ENCODE measurements at places on chromosomes 5 and 9.

DNA sequence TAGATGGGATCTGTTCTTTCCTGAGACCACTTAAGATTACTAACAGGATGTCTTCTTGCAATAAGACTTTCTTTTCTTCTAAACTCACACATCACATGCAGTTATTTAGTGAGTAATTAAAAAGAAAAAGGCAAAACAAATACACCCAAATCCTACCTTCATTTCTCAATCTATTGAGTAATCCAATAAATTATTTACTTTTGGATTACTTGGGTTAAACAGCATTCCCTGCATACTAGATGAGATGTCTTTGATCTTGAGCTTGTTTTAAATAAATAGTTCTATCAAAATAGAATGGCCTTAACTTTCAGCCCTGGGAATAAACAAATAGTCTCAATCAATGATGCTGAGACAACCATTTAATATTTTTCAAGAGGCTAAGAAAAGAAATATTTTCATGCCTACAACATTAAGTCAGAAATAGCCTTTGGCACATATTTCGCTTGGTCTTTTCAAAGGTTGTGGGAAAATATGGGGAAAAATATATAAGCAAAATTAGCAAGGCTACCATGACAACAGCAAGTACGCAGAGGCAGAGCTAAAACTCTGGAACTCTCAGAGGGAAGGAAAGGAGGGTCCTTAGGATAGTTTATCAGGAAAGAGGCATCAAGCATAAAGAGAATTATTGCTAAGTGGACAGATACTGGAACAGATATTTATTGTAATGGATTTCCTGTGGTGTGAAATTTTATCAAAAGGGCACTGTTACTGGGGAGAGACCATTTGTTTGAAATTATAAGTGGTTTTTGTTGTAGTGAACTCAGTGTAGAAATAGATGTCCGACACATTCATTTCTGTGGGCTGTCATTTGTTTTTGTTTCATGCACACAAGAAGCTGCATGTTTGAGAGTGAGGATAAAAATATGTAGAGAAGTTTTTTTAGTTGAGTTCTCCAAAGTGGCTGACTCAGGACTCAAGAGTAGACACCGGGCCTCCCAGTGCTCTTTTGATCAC is 70.2 kb upstream of the CDH6 start:
- DNase-seq, result no peak

DNA sequence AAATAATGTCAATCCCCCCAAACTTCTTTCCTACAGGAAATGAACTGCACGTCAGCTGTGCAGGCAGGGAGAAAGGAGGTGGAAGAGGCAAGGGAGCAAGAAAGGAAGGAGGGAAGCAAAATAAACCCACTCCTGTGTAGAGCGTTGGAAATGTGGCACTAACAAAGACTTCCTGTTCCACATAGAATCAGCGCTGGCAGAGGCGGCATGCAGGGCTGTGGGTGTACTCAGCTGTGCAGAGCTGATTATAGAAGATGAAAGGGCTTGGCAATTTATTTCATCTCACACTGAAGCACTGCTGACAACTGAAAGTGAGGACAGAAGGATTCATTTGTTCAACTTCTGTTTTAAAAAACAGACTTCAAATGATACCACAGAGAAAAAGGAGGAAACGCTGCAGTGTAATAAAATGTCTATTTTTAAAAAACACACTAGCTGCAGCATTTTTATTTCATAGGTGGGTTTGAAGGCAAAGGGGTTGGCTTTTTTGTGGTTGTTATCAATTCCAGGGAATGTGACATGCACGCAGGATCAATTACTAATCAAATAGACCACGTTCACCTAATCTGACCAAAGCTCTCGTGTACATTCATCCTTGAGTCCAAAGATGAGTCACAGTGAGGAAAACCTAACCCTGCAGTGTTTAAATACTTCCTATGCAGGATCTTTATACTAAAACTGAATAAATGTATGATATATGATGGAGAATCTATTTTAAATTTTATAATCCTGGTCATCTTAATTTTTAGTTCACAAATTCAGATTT is 583.5 kb downstream of the ZNF608 start:
- DNase-seq, result no peak

- DNase-seq, result no peak
These were observed 30.8 kb downstream of the ARHGAP26 start for GRCh38 chr5:142800776-142801494.

GRCh38 chr5:35657877-35658276 is 40.2 kb downstream of the SPEF2 start:
- DNase-seq, result no peak

DNA sequence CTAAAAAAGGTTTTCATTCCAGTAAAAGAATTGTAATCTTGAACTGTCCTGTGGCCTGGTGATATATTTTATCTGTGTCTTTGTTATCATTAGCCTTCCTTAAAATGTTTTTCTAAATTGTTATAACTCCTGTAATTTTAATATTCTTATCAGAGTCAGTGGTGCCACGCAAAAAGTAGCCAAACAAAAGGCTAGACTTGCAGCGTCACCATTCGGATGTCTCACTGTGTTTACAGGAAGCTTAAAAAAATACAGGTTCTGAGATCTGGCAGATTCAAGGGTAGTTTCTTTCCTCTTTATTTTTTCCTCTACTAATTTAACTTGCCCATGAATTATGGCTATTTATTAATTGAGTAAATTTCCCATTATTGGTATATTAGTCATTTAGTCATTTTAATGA is 362.3 kb downstream of the MAT2B start:
- no peak for DNase-seq

- DNase-seq, result no peak
These were observed 296.8 kb downstream of the EBF1 start for GRCh38 chr5:158802941-158803341.

DNA sequence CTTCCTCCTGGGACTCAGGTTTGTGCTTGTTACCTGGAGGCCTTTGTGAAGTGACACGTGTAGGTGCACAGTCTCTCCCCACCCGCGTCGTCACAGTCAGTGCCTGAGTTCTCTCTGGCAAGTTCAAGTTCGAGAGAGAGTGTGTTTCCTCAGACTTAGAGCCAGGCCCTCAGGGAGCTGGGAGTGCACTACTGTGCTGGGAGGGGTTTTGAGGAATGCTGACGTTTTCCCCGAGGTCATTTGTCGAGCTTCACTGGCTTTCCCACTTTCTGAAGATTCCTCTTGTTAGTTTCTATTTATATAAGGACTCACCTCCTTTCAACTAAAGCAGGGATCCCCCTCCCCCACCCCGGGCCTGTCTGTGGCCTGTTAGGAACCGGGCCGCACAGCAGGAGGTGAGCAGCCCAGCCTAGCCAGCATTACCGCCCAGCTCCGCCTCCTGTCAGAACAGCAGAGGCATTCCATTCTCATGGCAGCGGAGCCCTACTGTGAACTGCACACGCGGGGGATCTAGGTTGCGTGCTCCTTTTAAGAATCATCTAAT is 209.2 kb downstream of the DIRAS2 start:
- no peak for DNase-seq

GRCh38 chr9:85430659-85431338 is 311.0 kb downstream of the AGTPBP1 start:
- DNase-seq, result no peak

DNA sequence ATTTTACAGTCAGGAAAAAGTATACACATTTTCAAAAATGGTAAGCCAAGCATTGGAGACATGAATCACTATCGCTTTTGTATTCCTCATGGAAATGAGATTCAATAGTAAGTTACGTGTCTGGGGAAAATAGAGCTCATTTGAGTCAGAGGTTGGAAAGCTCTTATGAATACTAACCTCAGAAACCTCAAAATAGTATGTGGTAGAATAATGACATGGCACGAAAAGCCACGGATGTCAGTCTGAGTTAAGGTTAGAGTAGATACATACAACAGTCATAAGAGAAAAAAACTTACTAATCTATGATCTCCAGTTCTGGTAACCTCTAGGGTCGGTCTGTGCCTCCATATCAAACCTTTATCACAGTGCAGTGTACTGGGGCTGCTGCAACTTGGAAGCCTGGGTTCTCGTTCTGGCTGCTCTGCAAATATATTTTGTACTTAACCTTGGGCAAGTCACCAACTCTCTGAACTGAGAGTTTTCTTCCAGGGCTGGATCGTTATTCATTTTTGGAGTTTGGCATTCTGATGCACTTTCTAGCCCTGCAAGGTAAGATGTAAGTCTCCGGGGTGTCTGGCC is 31.8 kb downstream of the MAP1B start:
- no peak for DNase-seq

- DNase-seq, result no peak
These were observed 280.4 kb upstream of the PTGER4 start for GRCh38 chr5:40399349-40399748.

GRCh38 chr5:8686707-8687106 is 817.8 kb downstream of the MTRR start:
- no peak for DNase-seq

GRCh38 chr9:136562746-136563495 is 17.1 kb upstream of the NOTCH1 start:
- no peak for DNase-seq

GRCh38 chr5:120083851-120084542 is 380.1 kb upstream of the PRR16 start:
- no peak for DNase-seq

DNA sequence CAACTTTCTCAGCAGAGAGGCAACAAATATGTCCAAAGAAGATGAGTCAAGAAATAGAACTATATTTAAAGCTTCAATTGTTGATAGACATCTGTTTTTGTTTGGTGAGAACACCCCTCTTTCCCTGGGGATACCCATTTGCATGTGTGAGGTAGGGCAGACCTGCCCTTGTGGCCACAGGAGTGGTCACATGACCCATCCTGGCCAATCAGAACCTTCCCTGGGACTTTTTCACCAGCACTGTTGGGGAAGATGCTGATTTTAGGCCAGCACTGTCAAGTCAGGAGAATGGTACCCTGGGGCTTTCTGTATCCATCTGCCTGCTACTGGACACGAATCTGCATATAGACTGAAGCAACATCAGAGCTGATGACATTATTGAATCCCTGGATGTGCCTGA is 211.2 kb downstream of the CDK5RAP2 start:
- peak; percentile 12 for DNase-seq

DNA sequence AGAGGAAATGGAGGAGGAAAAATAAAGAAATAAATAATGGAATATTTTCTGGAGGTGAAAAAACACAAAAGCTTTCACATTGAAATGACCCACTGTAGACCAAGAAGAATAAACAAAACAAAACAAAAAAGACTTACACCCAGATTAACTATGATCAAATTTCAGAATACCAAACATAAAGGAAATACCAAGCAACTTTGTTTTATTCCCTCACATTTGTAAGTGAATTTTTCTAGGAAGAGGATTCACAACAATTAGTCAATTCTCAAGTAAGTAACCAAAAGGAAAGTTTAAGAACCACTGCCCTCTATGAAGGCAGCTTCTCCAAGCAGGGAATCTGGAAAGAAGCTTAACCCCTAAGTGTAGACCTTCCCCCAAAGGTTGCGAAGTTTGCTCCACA is 29.6 kb upstream of the B4GALT1 start:
- no peak for DNase-seq

- DNase-seq, result no peak
These were observed 32.0 kb downstream of the HAVCR1 start for GRCh38 chr5:157026789-157027424.

- no peak for DNase-seq
These were observed 112.5 kb downstream of the HMHB1 start for GRCh38 chr5:143924311-143924978.

DNA sequence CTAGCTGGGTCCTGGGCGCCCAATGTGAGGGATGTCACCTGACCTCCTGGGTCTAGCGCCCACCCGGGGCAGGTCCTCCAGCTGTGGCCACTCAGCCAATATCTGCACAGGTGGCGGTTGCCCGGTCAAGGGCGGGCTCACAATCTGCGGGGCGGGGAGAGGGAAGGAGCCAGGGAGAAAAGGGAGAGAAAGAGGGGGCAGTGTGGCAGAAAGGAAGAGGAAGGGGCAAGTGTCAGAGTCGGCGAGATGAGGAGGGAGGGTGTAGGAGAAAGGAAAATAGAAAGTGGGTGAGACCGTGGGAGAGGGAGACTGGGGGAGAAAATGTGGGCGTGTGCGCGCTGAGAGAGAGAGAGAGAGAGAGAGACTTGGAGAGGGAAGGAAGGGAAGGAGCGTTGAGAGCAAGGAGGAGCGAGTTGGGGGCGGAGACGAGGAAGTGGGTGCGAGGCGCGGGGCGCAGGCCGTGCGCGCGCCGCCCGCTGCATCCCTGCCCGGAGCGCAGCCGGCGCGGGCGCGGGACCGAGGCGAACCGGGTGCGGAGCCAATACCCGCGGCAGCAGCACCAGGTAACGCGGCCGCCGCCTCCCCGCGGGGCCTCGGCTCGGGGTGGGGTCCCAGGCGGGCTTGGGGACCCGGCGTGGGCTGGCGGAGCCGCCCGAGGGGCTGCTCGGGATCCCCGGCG is at the start of gene HRH2:
TSS of gene HRH2 (plus strand) at position 479 of the 679 bp plus-strand sequence. CDS start 25,163 bp downstream, outside the sequence.
- DNase-seq, result peak; percentile 89

DNA sequence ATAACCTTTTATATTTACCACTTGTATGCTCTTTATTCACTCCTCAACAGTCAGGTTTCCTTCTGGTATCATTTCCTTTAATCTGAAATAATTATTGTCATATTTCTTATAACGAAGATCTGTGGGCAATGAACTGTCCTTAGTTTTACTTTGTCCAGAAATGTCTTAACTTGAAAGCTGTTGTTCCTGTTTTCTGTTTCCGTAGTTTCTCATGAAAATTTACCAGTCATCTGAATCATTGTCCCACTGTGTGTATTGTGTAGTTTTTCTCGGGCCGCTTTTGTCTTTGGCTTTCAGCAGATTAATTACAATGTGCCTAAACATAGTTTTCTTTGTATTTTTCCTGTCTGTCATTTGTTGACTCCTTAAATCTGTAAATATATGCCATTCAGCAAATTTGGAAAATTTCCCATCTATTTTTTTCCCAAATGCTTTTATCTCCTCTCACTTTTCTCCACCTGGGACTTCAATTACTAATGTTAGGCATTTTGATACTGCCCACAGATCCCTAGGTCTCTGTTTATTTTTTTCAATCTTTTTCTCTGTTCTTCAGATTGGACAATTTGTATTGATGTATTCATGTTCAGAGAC is 74.9 kb downstream of the PDE8B start:
- DNase-seq, result no peak

GRCh38 chr5:41420492-41421067 is 89.8 kb downstream of the PLCXD3 start:
- no peak for DNase-seq

- DNase-seq, result no peak
These were observed 335.4 kb downstream of the NTRK2 start for GRCh38 chr9:85004818-85005413.

GRCh38 chr9:116333254-116333653 is 179.7 kb downstream of the PAPPA start:
- DNase-seq, result no peak

- no peak for DNase-seq
These were observed 465.0 kb downstream of the MTRR start for GRCh38 chr5:8333977-8334376.

- DNase-seq, result no peak
These were observed 187.9 kb downstream of the FER start for GRCh38 chr5:108935611-108936010.

DNA sequence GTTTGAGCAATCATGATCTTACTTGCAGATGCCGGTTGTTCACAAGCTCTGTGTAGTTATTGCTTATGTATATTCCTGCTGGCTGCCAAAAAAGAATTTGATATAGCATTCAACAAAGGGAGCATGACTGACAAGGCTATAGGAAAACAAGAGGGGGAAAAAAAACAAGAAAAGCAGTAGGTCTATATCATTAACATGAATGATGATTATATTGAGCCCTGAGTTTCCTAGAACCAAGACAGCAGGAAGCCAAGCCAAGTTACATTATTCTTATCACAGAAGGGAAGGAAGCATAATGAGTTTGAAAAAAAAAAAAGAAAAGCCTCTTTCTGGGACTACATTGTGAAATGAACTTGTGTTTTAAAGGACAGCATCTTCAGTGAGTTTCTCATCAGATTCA is 41.0 kb downstream of the TSTD2 start:
- no peak for DNase-seq

All from mesenteric fat pad (tissue), 1 donor.